Foreskin keratinocyte (primary cell): ENCODE measurements at places on chromosomes 12 and 14. TPM values are rescaled to one million over a fixed set of nuclear protein-coding genes. Genes with fewer than 3 reads are reported as not detected.

DNA sequence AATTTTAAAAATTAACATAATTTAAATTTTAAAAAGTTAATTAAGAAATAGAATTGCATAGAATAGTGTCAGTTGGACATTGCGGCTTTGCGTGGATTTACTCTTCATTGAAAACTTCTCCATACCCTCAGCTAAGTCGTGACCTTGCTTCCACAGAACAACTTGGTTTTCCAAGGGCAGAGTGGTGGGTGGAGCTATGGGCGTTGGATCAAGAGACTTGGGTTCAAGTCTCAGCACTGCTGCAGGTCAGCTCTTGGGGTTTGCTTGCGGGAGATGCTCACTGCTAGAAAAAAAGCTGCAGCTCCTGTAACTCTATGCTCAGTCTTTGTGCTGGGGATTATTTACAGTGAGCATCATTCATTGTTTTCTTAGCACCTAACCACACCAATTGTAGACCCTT lies 133.7 kb downstream of the PRIMA1 start:
- no peak for DNase-seq

DNA sequence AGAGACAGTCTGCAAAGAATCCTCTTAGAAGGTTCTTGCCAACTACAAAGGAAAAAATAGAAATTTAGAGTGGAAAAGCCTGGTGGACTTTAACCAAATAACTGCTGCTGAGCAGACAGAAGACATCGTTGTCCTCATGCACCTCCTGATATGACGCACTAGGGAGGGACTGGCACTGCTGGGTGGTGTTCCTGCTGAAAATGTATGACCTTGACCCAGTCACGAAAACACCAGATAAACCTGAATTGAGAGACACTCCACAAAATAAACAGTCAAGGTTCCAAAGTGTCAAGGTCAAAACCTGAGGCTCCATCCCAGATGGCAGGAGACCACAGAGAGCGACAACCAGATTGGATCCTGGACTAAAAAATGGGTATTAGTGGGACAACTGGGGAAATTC lies 61.9 kb downstream of the CHGA start:
- no peak for DNase-seq

DNA sequence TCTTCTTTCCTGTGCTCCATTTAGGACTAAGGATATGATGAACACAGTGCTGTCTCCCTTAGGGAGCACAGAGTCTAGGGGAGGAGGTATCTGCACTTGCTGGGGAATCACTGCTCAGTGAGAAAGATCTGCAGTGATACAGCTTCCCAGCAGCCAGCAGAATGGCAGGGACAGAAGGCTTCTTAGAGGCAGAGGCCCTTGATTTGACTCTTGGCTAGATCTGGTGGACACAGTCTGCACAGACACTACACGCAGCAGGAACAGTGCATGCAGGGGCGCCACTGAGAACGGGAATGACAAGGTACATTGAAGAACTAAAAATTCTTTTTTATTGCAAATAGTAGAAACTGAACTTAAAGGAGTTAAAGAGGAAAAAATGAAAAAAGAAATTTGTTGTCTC lies 51.6 kb downstream of the KCNA1 start:
- DNase-seq = no peak

DNA sequence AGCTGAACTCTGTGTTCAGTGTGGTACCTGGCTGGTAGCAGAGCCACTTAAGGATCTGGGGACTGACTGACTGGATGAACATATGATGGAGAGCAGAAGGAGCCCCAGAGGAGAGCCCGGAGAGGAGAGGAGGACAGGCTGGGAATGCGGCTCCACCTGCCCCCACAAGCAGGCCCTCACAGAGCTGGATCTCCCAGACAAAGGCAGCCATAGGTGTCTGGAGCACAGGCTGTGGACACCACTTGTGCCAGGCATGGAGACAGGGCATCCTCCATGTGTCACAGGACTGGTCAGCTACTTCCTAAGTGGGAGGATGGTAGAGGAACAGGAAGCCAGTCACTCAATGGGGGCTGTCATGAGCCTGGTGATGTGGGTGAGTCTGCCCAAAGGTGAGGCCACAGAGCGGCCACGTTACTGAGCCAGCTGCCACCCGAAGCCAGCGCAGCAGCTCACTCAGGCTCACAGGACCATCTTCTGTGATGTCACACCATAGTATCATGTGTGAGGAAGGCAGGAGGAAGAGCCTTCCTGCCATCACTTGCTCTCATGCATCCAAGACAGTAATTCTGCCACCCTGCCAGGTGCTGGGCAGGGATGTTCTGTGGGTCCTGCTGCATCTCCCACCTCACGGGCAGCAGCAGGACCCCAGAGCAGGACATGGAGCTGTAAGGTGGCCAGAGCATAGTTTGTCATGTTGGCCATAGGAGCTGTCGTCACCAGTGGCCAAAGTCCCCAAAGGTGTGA lies 72.1 kb downstream of the PRIMA1 start:
- DNase-seq = no peak

Gene SYCP3
- 0.07 and 0.17 TPM in 2 replicates for total RNA-seq
